ENCODE measurements at places on chromosomes 13 and 19.

DNA sequence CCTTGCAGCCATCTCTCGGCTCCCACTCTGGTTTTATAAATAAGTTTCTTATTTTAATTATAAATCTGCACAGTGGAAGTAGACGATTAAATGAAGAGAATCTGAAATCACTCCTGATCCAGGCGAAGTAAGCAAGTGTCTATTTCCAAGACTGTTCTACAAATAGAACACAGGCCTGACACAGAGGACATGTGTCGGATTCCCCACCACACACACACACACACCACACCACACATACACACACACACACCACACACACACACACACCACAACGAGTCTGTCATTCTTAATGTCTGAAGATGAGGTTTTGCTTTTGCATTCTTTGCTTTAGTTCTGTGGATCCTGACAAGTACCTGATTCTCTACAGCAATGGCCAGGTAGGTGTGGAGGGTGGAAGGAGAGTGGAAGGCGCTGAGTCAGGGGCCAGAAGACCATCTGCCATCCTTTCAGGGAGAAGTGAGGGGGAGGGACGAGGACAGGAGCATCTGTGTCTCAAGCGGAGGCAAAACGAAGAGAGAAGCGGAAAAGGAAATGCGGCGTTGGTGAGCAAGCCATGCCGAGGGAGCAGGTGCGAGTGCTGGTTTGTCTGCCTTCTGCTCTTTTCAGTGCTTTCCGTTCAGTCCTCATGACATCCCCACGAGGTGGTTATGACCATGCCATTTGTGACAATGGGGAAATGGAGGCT is 110.2 kb downstream of the TEX26 start:
- no peak for DNase-seq

GRCh38 chr19:45976178-45976577 is 2.5 kb upstream of the NOVA2 start:
- DNase-seq = no peak

DNA sequence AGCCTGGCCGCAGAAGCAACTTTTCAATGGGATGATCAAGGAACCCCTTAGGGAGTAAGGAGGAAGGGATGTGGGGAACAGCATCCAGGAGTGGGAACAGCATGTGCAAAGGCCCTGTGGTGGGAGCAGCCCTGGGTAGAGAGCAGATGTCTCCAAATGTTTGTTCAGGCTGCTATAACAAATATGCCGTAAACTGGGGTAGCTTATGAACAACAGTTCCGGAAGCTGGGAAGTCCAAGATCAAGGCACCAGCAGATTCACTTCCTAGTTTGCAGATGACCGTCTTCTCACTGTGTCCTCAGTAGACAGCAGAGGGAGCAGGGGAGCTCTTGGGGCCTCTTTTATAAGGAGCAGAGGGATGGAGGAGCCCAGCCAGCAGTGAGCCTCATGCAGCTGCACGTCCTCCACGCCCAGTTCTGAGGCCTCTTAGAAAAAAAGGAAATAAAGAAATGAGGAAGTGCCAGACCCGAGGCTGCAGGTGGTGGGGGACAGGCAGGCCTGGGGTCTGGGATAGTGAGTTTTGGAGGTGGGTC is 4.2 kb upstream of the LRRC25 start:
- peak; percentile 72 for DNase-seq

DNA sequence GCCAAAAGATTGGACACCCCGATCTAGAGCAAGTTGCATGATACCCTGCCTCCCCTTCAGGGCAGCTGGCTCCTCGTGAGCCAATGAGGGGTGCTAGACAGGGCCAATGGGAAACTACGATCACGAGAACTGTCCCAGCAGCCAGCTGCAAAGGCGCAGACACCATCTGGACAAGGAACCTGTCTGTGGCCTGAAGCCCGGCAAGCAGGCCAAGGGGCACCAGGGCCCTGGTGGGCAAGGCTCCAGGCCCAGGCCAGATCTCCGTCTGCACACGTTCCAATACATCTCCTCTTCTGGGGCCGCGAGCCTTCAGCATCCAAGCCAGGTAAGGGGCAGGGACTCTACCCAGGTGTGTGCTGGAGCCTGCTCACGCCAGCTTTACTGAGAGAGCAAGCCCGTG is 20.2 kb downstream of the MED26 start:
- no peak for DNase-seq

- DNase-seq = no peak
Observed at GRCh38 chr13:48660361-48661076, 6.8 kb downstream of the CYSLTR2 start.

DNA sequence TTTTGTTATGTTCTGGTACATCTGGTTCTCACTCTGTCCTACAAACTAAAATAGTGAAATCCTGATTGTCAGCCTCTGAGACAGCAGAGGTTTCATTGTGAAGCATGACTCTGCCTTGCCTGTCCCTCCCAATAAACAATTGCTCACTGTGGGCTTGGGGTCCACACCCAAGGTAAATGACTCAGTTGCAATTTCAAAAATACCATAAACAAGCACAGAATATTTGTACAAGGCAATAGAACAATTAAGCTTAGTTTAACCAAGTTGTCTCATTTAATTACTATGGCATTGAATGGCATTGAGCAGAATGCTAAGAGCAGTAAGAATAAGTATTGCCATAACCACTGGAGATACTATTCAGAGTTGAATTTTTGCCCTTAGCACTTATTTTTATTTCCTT is 353.6 kb downstream of the SPRY2 start:
- DNase-seq = peak; percentile 86

DNA sequence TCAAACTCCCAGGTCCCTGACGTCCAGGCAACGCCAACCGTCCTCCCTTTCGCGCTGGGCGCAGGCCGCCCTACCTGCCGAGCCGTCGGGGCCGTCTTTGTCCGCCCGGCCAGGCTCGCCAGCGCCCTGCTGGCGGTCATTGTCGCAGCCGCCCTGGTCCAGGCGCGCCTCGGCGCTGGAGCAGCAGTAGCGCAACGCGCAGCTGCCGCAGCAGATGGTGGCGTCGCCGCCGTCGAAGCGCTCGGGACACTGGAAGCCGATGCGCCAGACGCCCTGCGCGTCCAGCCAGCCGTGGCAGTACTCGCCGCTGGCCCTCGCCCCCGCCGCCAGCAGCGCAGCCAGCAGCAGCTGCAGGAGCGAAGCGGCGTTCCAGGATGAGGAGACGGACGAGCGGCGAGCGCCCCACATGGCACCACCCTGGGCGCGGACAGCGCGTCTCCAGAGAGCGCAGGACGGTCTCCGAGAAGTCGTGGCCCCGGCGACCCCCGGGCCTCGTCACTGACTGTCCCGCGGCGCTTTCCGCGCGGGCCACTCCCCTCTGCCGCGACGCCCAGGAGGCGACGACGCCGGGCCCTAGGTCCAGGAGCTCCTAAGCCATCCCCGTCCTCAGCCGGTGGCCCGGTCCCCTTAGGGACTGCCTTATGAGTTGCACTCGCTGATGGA is 1.1 kb downstream of the SHISA2 start:
- DNase-seq = no peak

- DNase-seq = peak; percentile 95
Observed at GRCh38 chr13:21069561-21070004, 8.2 kb upstream of the LATS2 start.

DNA sequence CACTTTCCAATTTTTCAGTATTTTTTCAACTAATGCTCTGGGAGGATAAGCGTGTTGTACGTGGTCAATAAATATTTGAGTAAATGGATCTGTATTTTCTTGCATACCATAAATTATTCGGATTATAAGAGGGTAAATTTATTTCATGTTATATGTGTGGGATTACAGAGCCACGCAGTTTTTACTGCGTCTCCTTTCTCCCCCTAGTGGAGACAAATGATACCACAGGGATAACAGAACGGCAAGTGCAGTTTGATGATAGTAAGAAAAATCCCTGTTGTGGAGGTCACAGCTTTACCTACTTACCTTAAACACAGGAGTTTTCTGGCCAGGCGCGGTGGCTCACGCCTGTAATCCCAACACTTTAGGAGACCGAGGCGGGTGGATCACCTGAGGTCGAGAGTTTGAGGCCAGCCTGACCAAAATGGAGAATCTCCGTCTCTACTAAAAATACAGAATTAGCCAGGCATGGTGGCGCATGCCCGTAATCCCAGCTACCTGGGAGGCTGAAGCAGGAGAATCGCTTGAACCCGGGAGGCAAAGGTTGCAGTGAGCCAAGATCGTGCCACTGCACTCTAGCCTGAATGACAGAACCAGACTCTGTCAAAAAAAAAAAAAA is 16.8 kb downstream of the MBD3L2B start:
- DNase-seq = peak; percentile 16

GRCh38 chr19:49855676-49856573 is 5.0 kb downstream of the PTOV1 start:
- no peak for DNase-seq

GRCh38 chr19:16067205-16067938 is 8.9 kb upstream of the TPM4 start:
- peak; percentile 56 for DNase-seq

DNA sequence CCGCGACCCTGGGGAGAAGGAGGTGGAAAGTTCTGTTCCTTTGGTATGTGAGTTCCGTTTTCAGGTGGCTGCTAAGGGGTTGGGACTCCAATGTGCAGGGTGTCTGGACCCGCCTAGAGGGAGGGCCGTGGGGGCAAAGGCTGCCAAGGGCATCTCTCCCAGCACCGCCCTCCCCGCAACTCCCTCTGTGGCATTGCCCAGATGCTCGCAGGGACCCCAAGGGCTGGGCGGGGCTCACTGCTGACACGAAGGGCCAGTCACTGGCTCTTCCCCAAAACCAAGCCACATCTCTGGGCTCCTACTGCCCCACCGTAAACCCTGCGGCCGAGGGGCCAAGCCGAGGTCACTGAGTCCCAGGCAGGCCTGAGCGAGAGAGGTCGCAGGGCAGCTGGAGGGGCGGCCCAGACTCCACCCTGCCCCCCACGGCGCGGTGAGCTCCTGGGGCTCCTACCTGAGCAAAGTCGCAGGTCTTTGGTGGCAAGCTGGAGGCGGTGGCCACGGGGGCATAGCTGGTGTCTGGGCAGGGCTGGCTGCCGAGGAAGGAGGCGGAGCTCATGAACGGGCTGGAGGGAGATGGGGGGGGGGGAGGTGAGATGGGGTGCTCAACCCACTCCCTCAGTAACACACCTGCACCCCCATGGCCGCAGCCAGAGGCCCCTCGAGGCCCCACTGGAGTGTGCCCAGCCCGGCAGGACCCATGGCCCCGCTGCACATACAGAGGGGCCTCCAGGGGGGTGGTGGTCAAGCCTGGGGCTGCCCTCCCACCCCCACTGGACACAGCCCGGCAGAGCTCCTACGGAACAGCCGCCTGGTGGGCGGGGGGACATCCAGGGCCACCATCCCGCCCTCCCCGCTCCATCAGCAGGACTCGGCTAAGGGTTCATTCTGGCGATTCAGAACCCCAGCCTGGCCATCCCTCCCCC is 26.9 kb downstream of the SBNO2 start:
- DNase-seq = no peak

GRCh38 chr19:307793-308420 is 16.7 kb upstream of the PLPP2 start:
- DNase-seq = no peak

- peak; percentile 67 for DNase-seq
Observed at GRCh38 chr13:40158218-40158617, 502.8 kb downstream of the COG6 start.

GRCh38 chr19:15866636-15867035 is 31.2 kb downstream of the CYP4F2 start:
- DNase-seq = no peak

GRCh38 chr13:72109863-72110262 is 242.9 kb upstream of the DACH1 start:
- DNase-seq = no peak

DNA sequence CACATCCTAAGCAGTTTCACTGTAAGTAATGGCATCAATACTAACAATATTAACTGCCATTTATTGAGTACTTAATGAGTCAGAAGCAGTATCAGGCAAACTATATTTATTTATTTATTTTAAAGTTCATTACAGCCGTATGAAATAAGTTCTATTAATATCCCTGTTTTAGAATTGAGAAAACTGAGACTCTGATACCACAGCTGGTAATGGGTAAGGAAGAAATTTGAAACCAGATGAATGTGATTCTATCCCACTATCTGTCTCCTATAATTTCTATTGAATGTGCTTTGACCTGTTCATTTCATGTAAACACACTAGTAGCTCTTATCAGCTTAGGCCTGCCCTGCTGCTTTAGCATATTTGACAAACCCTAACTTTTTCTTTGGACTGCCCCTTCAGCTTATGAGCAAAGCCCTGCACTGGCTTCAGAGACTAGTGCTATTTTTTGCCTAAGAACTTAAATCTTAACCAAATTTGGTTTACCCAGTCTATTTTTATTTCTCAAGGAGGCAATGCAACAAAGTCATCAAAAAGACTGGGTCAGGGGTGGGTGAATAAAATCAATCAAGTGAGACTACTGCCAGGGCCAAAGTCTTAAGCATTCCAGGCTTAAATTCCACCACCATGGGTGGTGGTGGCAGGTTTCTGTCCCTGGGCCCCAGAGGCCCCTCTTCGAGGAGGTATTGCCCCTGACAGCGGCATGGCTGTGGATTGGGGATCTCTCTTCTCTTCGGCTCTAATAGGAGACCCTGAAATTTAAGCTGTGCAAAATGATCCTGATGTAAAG is 143.4 kb downstream of the DLEU7 start:
- no peak for DNase-seq

GRCh38 chr19:58586133-58586765 is 13.1 kb upstream of the MZF1 start:
- DNase-seq = no peak

DNA sequence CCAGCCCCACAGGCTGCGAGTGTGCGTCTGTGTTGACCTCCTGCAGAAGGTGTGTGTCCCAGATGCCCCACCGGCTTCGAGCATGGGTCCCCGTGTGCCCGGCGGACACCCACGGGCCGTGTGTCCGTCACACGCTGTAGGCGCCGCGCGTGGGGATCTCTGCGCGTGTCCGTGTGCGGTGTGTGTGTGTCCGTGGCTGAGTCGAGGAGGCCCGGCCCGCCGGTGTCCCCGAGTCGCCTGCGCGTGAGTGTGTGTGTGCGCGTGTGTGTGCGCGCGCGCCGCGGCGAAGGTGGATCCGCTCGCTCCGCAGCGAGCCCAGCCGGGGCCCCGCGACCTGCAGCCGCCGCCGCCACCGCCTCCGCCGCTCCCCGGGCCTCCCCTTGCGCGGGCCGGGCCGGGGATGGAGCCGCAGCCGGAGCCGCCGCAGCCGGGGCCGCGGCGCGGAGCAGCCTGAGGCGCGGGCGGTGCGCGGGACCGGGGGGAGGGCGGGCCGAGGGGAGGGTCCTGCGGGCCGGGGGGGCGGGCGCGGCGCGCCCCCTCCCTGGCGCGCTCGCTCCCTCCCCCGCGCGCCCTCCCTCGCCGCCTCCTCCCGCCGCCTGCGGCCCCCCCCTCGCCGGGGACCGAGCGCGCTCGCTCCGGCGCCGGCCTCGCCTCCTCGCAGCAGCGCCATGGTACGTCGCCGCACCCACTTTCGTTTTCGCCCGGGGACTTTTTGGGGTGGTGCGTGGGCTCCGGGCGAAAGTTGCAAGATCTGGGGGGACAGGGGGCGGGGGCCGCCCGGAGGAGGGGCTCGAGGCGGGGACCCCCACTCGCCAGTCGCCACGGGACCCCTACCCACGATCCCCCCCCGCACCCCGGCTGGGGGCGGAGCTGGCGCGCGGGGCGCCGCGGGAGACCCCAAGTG is 7.1 kb upstream of the NFIC start:
- peak; percentile 83 for DNase-seq

- no peak for DNase-seq
Observed at GRCh38 chr19:8253678-8254077, 44.5 kb downstream of the CERS4 start.

- DNase-seq = peak; percentile 98
Observed at GRCh38 chr19:49876422-49877019, 634 bp downstream of the AKT1S1 start.

All from foreskin fibroblast (primary cell).